ENCODE measurements at places on chromosomes 16 and 17.

DNA sequence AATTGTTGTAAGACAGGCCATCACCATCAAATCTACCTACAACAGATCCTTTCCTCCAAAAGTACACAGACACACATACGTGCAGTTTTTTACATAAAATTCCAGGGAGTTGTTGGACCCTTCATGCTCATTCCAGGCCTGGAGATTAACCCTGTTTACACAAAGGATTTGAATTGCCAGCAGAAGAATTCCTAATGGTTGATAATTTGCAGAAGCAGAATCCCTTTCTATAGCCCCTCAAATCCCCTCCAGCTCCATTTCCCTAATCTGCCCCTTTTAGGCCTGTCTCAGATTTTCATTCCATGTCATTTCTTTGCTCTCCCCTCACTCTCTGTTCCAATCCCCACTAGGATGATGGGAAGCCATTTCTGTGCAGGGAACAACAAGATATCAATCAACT, 102.9 kb upstream of the TOX3 start:
- no peak for DNase-seq

GRCh38 chr17:50213026-50214022, 11.9 kb upstream of the COL1A1 start:
- DNase-seq, result peak; percentile 55

DNA sequence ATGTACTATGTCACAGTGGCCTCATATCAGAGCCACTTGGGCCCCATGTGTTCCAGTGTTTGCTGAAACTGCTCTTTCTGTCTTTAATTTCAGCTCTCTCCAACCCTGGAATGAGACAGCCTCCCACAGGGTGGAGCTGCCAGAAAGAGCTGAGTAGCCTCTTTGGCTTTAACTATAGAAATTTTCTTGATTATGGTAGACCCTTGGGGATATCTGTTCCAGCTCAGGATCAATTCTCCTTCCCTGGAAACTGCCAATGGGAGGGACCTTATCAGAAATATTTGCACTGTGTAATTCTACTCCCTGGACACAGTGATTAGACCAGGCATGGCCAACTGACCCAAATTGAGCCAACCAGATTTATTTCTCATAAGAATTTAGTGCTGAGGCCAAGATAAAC, 39.0 kb upstream of the KDM8 start:
- no peak for DNase-seq

- DNase-seq, result no peak
Measured at GRCh38 chr17:18379246-18380146, 1.9 kb downstream of the EVPLL start.

DNA sequence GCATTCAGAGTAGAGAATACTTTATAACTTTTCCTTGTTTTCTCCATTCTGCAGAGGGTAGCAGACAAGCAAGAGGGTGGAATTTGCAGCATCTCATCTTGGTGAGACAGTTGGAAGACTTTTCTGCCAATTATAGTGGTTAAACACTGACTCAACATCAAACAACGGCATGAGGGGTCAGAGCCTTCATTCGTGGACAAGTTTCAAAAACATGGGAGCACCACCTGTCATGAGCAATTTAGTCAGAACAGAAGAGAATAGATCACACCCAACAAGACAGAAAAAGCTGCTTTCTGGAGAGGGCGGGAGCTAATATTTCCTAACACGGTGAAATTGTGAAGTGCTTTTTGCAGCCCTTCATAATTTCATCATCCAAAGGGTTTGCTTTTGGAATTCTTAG, 17.9 kb upstream of the ZNF652 start:
- no peak for DNase-seq

- DNase-seq, result no peak
Measured at GRCh38 chr17:28645576-28645939, 600 bp upstream of the BLTP2 start.

DNA sequence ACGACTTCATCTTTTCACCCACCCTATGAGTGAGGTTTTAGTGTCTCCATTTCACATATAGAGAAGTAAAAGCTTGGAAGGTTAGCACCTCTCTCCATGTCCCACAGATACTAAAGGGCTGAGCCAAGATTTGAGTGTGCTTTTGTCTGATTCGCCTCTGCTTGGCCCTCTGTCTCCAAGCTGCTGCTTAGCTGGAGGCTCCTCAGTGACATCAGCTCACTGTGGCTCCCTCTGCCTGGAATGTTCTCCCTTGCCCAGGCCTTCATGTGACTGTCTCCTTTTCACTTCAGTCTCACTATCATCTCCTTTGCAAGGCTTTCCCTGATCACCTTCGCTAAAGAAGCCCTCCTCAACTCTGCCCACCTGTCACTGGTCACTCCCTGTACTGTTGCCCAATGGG, 84.5 kb upstream of the HSBP1 start:
- no peak for DNase-seq

- no peak for DNase-seq
Measured at GRCh38 chr16:71635632-71636031, 9.6 kb downstream of the MARVELD3 start.

- no peak for DNase-seq
Measured at GRCh38 chr17:78242024-78242742, 10.8 kb downstream of the TMEM235 start.
